ENCODE measurements at places on chromosomes 13 and 19. TPM values are rescaled to one million over a fixed set of nuclear protein-coding genes. Genes with fewer than 3 reads are reported as not detected.

CEACAM5 gene
- not detected for total RNA-seq

BRCA2 gene
- 28.6 TPM for total RNA-seq

- DNase-seq, result no peak
- H3K27me3 ChIP-seq, result no peaks in the 10 kb centered on the region
- no peaks in the 10 kb centered on the region for H3K4me1 ChIP-seq
- no peak overlapping the region for H3K4me3 ChIP-seq
Observed at GRCh38 chr19:16554776-16555175, 12.5 kb upstream of the CHERP start.

GRCh38 chr13:51800486-51800885 lies 3.5 kb downstream of the DHRS12 start:
- no peak overlapping the region for H3K4me3 ChIP-seq
- H3K4me1 ChIP-seq, result peaks cover 52% of the 10 kb centered on the region
- no peak for DNase-seq
- H3K36me3 ChIP-seq, result no peaks in the 10 kb centered on the region

PPP5C gene
- 111 TPM for total RNA-seq

DNA sequence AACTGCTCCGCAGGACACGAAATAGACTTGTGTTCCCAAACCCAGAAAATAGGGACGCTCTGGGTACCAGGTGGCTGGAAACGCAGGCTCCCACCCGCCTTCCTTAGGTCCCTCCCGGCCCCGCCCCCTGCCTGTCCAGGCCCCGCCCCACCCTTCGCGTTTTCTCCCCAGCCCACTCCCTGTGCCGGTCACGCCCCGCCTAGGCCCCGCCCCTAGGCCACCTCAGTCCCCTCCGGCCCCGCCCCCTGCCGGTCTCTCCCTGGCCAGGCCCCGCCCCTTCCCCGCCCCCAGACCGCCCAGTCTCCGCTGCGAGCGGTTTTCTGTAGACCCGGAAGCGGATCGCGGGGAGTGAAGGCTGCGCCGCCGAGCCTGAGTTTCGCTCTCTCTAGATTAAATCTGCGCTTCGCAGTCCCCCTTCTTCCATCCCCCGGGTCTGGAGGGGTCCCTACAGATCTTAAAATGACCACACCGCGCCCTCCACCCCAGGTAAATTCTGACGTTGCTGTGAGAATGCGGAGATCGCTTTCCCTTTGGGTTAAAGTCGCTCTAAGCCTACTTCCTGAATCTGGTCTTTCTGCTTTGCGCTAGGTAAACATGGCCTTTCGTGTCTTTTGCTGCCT lies 3.7 kb upstream of the ZNF665 start:
- peaks cover 9% of the 10 kb centered on the region for H3K4me1 ChIP-seq
- peak; percentile 97 for DNase-seq
- peaks cover 12% of the 10 kb centered on the region for H3K27me3 ChIP-seq
- peak overlapping the region; percentile 96 for H3K4me3 ChIP-seq
- peak overlapping the region; percentile 88 for H3K27ac ChIP-seq

- no peak overlapping the region for H3K4me3 ChIP-seq
- H3K27ac ChIP-seq, result no peak overlapping the region
- peaks cover 7% of the 10 kb centered on the region for H3K4me1 ChIP-seq
- H3K27me3 ChIP-seq, result no peaks in the 10 kb centered on the region
- peak; percentile 92 for DNase-seq
Observed at GRCh38 chr19:6718741-6719539, 1.5 kb downstream of the C3 start.

DNA sequence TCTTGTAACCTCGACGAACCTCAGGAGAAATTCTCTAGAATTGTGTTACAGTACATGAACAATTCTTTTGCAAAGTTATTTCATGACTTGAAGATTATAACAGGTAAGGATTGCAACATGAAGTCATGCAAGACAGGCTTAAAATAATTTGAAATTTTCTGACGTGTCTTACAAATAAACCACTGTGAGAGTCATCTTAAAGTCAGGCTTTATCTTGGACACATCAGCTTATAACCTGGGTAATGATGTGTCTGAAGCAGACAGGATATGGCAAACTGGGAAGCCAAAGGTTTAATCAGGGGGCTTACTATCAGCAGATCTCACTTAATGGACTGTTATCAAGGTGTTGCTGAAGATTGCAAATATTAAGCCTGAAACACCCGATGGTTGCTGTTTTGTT lies 407.8 kb downstream of the KLF5 start:
- H3K27ac ChIP-seq, result no peak overlapping the region
- no peaks in the 10 kb centered on the region for H3K27me3 ChIP-seq
- no peak overlapping the region for H3K4me3 ChIP-seq
- DNase-seq, result no peak

GRCh38 chr19:13060233-13060963 lies 42.3 kb downstream of the LYL1 start:
- H3K27me3 ChIP-seq, result peaks cover 96% of the 10 kb centered on the region
- H3K4me3 ChIP-seq, result peak overlapping the region; percentile 80
- peaks cover 55% of the 10 kb centered on the region for H3K4me1 ChIP-seq
- no peaks in the 10 kb centered on the region for H3K36me3 ChIP-seq
- H3K27ac ChIP-seq, result no peak overlapping the region
- DNase-seq, result no peak

DNA sequence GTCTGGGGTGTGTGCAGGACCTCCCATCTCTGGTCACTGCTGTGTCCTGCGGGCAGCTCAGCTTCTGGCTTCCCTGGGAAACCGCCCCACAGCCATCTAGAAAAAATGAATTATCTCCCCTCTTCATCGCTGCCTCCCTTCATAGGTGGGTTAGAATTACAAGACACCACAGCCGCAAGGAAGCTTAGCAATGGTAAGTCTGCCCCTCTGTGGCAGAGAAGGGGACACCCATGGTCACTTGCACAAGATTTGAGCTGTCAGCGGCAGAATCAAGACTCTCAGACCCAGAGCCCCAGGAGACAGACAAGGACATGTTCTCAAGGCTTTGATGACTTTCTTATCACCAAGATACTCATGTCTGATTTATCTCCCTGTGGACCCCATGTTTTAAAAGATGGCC lies 110.8 kb upstream of the PABPC3 start:
- H3K36me3 ChIP-seq, result no peaks in the 10 kb centered on the region
- peaks cover 7% of the 10 kb centered on the region for H3K4me1 ChIP-seq
- no peak overlapping the region for H3K27ac ChIP-seq
- DNase-seq, result peak; percentile 50
- H3K27me3 ChIP-seq, result no peaks in the 10 kb centered on the region

- H3K4me3 ChIP-seq, result no peak overlapping the region
- H3K4me1 ChIP-seq, result no peaks in the 10 kb centered on the region
- H3K36me3 ChIP-seq, result no peaks in the 10 kb centered on the region
- DNase-seq, result no peak
- no peak overlapping the region for H3K27ac ChIP-seq
Observed at GRCh38 chr13:23763318-23763717, 125.9 kb downstream of the MIPEP start.

CEACAM6 gene
- not detected for total RNA-seq

SOHLH2 gene
- total RNA-seq, result 3.5 TPM

DNA sequence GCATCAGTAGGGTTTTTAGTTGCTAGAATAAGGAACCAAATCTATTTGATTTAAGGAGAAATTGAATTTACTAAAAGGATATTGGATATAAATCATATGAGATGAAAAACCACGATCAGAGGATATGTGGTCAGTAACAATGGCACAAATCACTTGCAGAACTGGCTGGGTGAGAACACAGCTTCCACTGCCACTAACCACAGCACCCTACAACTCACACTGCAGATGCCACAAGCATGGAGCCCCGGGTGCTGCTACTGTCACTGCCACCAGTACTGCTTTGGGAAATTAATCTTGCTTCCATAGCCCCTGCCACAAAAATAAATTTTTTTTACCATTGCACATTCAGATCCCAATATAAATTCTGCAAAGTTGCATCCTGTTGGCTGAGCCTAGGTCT lies 40.6 kb upstream of the KLF12 start:
- H3K27ac ChIP-seq, result no peak overlapping the region
- DNase-seq, result no peak
- no peaks in the 10 kb centered on the region for H3K27me3 ChIP-seq
- no peaks in the 10 kb centered on the region for H3K36me3 ChIP-seq
- no peak overlapping the region for H3K4me3 ChIP-seq

DNA sequence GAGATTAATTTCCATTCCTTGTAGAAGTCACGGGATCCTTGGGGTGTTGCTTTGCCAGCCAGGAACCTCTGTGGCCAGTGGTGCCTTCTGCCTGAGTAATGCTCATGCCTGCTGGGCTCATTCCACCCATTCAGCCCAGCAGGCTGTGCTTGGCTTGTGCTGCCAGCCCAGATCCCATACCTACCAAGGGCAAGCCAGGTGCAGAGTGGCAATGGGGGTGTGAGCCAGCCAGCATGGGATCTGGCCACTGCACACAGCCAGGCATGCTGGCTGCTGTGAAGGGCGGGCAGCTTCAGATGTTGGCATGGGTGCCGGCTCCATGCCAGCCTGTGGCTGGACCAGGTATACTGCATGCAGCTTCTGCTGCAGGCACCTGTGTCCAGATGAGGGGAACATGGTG lies 42.5 kb downstream of the WDFY2 start:
- peaks cover 9% of the 10 kb centered on the region for H3K4me1 ChIP-seq
- no peak overlapping the region for H3K4me3 ChIP-seq
- H3K27me3 ChIP-seq, result no peaks in the 10 kb centered on the region
- H3K27ac ChIP-seq, result no peak overlapping the region

- DNase-seq, result no peak
- no peak overlapping the region for H3K27ac ChIP-seq
- no peaks in the 10 kb centered on the region for H3K4me1 ChIP-seq
- no peaks in the 10 kb centered on the region for H3K36me3 ChIP-seq
- no peaks in the 10 kb centered on the region for H3K27me3 ChIP-seq
Observed at GRCh38 chr19:44735011-44735410, 13.5 kb upstream of the BCL3 start.

EHD2 gene
- 11.7 TPM for total RNA-seq

NLRP5 gene
- total RNA-seq, result not detected

- H3K4me1 ChIP-seq, result peaks cover 5% of the 10 kb centered on the region
- H3K4me3 ChIP-seq, result no peak overlapping the region
- DNase-seq, result no peak
- H3K27me3 ChIP-seq, result no peaks in the 10 kb centered on the region
Observed at GRCh38 chr19:2084993-2085720, 11.0 kb downstream of the MOB3A start.

CYP2A7 gene
- total RNA-seq, result not detected

DNA sequence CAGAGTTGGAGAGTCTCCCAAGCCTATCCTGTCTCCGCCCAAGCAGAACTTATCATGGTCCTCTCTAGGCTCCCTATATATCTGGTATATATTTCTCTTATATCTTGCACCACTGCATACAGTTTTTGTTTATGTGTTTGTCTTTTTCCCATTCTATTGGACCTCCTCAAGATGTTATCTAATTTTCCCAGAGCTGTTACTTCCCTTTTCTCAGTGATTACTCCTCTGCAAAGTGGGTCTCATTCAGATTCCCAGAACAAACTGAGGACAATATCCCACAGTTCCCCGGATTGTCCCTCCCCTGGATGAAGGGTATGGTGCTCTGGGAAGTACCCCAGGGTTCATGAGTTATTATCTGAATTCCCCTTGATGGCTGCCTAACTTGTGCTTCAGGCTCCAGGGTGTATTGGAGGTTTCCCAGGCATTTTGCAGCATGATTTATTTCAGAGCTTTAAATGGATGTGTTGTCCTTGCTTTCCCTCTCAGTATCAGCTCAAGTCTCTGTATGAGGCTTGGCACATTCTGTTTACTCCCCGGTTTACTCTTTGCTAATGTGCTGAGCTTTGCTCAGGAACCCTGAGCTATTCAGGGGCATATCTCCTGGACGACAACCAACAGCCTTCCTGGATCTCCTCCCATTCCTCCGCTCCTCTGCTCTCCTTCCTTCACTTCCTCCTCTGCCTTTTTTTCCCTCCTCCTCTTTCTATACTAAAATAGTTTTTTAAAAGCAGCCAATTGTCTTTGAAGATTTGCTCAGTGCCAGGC lies 329.3 kb downstream of the SPRY2 start:
- H3K27me3 ChIP-seq, result no peaks in the 10 kb centered on the region
- H3K27ac ChIP-seq, result no peak overlapping the region
- no peaks in the 10 kb centered on the region for H3K36me3 ChIP-seq
- H3K4me1 ChIP-seq, result no peaks in the 10 kb centered on the region
- DNase-seq, result no peak

TMEM147 gene
- 164 TPM for total RNA-seq

CNOT3 gene
- total RNA-seq, result 61.2 TPM

DNA sequence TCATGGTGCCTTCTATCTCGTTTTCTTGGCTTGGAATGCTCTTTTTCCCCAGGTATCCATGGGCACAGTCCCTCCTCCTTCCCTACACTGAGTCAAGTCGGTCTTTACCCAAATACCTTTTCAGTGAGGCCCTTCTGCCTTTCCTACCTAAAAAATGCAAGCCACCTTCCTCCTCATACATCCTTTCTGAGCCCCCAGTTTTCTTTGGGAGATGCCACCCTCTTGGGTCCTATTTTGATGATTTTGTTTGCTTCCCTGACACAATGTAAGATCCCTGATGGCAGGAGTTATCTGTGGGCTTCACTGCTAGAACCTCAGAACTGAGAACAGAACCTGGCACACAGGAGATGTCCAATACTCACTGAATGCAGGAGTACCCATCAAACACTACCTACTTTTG lies 22.3 kb downstream of the NLRP13 start:
- no peak for DNase-seq
- no peak overlapping the region for H3K4me3 ChIP-seq
- H3K36me3 ChIP-seq, result peaks cover 6% of the 10 kb centered on the region
- no peak overlapping the region for H3K27ac ChIP-seq
- H3K27me3 ChIP-seq, result no peaks in the 10 kb centered on the region
- H3K4me1 ChIP-seq, result no peaks in the 10 kb centered on the region

ZNF677 gene
- total RNA-seq, result 60.5 TPM

- DNase-seq, result peak; percentile 61
- H3K27me3 ChIP-seq, result no peaks in the 10 kb centered on the region
- H3K36me3 ChIP-seq, result peaks cover 10% of the 10 kb centered on the region
- peaks cover 15% of the 10 kb centered on the region for H3K4me1 ChIP-seq
- H3K4me3 ChIP-seq, result no peak overlapping the region
Observed at GRCh38 chr19:42199440-42200115, 17.9 kb downstream of the DEDD2 start.

Measured in GM23338 (cell line).